ENCODE measurements at places on chromosomes 5 and 9.

DNA sequence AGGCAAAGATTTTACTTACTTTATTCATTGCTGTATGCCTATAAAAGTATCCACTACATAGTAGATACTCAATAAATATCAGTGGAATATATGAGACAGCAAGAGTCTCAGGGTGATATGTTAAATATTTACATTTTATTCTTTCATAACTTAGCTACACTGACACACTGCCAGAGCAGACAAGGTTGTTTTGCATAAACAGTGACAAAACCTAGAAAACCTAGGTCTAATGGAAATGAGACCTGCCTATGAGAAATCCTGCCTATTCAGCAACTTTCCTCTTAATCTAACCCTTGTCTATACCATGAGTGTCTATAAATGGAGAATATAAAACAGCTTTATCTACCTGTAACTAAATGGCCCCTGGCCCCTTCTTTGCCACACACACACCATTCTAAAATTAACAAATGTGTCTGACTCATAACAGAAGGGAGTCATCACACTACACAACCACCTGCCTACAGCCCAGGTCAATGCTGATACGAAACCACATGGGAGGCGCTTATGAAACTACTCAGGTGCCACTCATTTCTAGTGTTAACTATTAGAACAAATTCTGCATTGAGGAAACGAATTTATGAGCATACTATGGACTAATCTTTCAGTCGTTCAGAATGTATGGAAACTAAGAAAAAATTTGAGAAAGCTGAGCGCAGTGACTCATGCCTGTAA is 60.3 kb downstream of the UBAP2 start:
- no peak for DNase-seq

- no peak for DNase-seq
Observed at GRCh38 chr5:179906795-179907555, 722 bp downstream of the TBC1D9B start.

DNA sequence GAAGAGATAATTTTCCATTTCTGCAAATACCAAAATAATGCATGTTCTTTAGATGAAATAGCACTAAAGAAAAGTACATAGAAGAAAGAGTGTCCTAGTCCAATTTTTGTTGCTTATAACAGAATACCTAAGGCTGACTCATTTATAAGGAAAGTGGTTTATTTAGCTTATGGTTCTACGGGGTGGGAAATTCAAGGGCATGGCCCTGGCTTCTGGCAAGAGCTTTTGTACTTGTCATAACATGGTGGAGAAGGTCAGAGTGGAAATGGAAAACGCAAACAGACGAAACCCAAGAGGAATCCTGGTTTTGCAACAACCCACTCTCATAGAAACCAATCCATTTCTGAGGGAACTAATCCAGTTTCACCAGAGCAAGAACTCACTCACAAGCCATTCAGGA is 283.7 kb downstream of the CSNK1G3 start:
- no peak for DNase-seq

DNA sequence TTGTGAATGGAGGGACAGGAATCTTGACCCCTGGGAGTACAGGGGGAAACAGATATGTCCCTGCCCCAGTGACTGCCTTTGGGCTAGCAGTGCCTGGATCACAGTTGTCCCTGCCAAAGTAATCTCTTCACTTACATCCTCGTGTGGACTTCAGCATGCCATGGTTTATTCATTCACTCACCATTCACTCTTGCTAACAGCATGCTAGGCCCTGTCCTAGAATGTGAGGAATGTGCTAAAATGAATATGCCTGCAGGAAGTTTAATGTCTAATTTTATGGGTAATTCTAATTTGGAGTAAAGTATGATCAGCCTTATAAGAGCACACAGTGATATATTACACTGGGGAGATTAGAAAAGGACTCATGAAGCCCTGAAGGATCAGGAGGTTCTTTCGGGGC is 63.0 kb downstream of the FAT2 start:
- no peak for DNase-seq

DNA sequence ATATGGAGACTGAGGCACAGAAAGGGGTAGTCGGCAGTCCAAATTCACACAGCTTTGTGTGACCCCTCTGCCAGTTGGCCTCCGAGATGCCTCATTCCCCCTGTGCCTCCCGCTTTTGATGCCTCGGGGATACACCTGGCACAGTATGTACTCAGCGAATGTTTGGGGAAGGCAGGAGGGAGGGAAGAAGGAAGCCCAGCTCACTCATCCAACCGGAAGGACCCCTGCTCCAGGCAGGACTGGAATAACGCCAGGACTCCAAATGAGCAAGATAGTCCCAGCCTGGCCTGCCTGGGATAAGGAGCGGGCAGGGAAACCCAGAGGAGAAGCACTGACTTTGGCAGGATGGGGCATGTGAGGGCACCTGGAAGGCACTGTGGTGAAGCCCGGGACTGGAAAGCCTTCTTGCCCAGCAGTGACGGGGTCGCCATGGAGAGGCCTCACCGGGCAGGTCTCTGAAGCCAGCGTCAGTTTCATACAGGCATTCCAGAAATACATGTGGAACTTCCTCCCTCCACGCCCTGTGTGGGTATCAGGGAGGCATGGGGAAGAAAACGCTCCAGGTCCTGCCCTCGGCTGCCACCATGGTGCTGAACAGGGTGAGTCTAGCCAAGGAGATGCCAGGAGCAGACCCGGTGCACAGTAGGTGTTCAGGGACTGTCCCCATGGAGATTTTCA is 20.3 kb downstream of the LMX1B start:
- no peak for DNase-seq

GRCh38 chr9:131807144-131807983 is 67.5 kb upstream of the RAPGEF1 start:
- no peak for DNase-seq

GRCh38 chr5:88396751-88397281 is 128.2 kb upstream of the TMEM161B start:
- no peak for DNase-seq

DNA sequence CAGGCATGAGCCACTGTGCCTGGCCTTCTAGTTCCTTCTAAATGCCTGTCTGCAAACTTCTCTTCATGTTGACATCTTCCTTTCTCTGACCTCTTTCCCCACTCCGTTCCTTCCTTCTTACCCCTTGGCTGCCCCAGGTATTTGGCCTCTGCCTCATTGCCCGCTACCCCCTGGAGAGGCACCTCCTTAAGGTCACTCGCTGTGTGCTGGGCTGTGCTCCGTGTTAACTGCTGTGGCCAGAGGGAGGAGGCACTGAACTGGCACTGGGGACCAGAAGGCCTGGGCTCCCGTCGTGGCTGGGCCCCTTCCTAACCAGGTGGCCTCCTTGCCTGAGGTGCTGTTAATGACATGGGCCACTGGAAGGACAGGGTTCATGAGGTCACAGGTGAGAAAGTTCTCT is 39.4 kb downstream of the LAMC3 start:
- DNase-seq, result no peak

DNA sequence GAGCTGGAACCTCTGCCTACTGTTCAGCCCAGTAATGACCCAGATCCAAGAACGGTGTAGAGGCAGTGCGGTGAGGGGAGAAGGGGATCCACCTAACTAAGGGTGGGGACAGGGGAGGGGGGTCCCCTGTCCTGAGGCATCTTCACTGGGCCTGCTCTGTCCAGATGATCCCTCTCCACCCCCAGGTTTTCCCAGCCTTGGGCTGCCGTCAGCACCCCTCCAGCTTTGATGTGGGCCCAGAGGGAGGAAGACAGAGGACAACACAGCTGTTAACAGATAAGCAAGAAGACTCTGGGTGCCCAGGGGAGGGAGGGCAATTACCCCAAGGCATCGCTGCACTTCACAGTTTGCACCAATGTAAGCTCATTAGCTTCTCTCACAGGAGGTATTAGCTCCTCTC is 19.3 kb downstream of the BICD2 start:
- no peak for DNase-seq
